ENCODE measurements at places on chromosomes 12 and 14.

GRCh38 chr12:8037947-8038346 is 5.4 kb downstream of the FOXJ2 start:
- no peak for DNase-seq

GRCh38 chr12:113424915-113425823 is 3.0 kb downstream of the SDSL start:
- no peak for DNase-seq

- no peak for DNase-seq
Measured at GRCh38 chr12:102964872-102965271, 7.4 kb downstream of the ASCL1 start.

DNA sequence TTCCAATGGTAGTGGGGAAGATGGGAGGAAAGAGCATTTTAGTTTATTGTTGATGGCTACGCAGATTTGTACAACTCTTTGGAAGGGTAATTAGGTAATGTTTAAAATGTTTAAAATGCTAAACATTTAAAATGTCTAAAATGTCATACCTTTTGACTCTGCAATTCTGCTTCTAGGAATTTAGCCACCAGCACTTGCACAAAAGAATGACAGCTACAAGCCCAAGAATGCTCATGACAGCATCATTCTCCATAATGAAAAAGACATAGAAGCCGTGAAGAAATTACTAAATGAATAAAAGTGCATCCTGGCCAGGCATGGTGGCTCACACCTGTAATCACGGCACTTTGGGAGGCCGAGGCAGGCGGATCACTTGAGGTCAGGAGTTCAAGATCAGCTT is 19.9 kb upstream of the DYNC1H1 start:
- no peak for DNase-seq

GRCh38 chr14:106790189-106791036 is 1264.0 kb downstream of the TMEM121 start:
- no peak for DNase-seq

GRCh38 chr14:82230748-82231147 is 697.1 kb upstream of the SEL1L start:
- DNase-seq: no peak

DNA sequence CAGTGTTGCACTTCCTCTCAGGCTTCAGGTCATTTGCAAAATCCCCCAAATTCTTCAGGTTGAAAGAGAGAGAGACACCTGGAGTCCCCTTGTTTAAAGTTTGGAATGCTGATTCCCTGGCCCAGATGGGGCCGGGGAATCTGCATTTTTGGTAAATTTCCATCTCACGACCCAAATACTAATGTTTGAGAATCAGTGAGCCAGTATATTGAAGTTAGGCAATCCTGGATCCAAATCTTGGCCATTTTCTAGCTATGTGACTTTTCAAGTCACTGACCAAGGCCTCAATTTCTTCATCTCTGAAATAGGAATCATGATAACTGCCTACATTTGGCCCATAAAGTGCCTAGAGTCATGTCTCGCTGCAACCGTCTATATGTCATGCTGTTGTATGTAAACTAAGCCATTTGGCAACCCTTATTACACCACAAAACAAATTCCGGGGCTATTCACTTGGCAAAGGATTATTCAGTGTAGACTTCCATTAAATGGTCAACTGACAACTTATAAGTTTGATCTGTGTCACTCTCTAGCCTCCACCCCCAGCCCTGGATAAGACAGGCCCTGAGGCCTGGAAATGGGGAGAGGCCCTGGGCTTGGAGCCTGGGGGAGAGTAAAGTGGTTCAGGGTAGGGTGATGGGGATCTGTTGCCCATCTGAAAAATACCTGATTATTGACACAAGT is 3.7 kb upstream of the ZFP36L1 start:
- DNase-seq: no peak

- no peak for DNase-seq
Measured at GRCh38 chr12:66879409-66879808, 200.5 kb upstream of the GRIP1 start.

- no peak for DNase-seq
Measured at GRCh38 chr14:103205541-103205906, 82.3 kb downstream of the TNFAIP2 start.

DNA sequence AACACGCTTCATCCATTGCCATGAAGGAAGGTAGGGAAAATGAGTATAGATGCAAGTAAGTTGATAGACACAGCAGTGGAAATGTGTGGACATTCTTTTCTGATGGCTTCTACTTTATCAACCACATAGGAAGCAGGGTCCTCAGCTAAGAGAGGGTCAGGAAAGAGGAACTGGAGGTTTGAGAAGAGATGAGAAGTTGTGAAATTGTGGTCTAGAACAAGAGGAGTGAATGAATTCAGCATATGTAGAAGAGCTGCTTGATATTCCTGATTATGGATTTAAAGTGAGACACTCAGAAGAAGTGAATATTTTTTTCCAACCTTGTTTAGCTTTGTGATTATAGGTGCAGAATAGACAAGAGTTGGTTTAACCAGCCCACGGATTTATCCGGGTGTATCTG is 128.5 kb downstream of the SLC15A5 start:
- no peak for DNase-seq

DNA sequence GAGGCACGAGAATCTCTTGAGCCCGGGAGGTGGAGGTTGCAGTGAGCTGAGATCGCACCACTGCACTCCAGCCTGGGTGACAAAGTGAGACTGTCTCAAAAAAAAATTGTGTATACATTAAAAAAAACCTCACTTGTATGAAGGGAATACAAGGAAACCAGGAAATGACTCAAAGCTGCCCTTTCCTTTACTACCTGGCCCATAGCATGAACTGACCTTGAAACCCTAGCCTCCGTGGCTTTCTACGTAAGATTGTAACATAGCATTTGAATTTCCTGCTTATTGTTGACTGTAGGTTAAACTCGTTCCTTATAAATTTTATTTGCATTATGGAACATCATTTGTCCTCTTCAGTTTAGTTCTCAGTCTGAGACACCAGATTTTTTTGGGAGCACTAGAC is 9.1 kb upstream of the DDX47 start:
- DNase-seq: no peak

GRCh38 chr12:110444455-110444854 is 5.7 kb downstream of the ARPC3 start:
- no peak for DNase-seq

- DNase-seq: no peak
Measured at GRCh38 chr12:12719496-12719895, 2.3 kb downstream of the CDKN1B start.

- no peak for DNase-seq
Measured at GRCh38 chr12:55636116-55636655, 506 bp upstream of the OR10P1 start.

DNA sequence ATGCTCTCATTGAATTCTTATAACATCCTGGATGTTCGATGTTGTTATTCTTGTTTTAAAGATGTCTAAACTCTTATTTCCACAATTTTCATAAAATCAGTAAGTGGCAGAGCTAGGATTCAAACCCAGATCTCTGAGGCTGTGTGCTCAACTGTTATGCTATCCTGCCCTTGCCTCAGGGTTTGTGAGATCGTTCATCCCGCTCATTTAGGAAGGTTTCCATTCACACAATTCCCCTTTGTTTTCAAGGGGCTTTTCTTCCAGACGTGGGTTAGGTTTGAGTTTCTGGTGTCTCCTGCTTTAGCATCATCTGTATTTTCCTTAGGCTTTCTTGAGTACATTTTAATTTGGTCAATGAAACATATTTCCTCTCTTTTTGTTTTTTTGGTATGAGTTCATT is 69.3 kb downstream of the APAF1 start:
- DNase-seq: no peak

DNA sequence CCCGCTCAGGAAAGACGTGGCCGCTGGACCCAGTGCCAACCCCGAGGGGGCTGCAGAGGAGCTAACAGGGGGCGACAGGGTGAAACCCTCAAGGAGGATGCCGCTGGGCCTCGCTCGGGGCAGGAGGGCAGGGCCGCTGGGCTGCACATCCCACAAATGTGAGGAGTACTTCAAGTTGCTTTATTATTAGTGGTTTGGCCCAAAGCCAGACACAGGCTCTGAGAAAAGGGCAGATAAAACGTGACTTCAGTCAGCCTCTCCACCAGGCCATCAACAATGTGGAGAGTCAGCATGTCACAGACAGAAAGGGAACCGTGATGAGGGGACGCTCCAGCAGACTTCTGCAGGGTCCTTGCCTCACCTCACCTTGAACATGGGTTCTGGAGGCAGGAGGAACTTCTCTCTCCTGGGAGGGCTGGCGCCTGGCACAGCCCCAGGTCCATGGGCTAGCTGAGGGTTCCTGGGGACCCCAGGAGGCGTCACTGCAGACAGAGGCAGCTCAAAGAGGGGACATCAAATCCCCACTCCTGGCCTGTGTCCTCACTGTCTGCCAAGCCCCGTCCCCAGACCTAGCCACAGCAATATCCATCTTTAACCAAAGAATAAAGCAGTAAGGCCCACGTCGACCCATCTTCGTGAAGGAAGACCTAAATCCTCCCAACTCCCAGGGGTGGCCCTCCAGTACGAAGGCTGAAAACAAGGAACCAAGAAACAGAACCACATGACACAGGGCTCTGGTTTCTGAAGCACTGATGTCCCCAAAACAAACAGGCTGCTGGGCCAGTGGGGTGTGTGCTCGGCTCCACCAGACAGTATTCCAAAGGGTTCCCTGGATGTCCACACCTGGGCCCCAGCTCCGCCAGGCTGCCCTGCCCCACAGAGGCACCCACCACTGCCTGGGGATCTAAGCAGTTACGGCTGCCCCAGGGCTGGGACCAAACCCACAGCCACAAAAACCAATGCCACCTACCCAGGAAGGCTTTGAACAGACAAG is 35.1 kb downstream of the CCDC85C start:
- DNase-seq: no peak

GRCh38 chr12:57240926-57241401 is 10.0 kb downstream of the STAC3 start:
- no peak for DNase-seq

DNA sequence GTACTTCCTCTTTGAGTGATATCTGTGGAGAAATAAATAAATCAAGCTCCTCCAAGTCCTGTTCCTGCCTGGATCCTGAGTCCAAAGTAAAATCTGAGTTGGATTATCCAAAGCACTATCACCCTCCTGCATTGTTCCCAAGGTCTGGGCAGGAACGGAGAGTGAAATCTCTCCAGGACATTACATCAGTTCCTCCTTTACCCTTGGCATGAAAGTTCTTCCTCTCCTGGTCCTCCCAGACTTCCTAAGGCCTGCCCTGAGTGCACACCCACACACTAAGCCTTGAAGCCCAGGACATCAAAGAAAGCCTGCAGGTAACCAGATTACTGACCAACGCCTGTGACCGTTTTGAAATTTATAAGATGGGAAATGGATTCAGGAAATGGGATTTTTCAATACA is 206.8 kb upstream of the BCL2L14 start:
- no peak for DNase-seq

DNA sequence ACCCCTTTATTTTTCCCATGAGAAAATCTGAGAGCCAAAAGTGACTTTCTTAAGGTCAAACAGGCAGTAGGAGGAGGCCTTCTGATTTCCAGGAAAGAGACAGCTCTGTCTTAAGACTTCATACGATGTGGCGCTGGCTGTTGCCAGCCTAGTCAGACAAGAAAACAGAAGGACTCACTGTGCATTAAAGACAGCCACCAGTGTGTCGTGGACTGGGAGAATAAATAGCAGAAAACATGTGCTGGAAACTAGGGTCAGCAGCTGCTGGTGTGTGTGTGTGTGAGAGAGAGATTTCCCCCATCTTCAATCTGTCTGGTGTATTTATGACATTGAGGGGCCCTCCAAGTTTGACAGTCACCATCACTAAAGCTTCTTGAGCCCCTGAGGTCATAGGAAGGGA is 708.6 kb upstream of the TMEM132C start:
- DNase-seq: no peak

- peak; percentile 22 for DNase-seq
Measured at GRCh38 chr14:104137297-104138097, 890 bp upstream of the KIF26A start.

DNA sequence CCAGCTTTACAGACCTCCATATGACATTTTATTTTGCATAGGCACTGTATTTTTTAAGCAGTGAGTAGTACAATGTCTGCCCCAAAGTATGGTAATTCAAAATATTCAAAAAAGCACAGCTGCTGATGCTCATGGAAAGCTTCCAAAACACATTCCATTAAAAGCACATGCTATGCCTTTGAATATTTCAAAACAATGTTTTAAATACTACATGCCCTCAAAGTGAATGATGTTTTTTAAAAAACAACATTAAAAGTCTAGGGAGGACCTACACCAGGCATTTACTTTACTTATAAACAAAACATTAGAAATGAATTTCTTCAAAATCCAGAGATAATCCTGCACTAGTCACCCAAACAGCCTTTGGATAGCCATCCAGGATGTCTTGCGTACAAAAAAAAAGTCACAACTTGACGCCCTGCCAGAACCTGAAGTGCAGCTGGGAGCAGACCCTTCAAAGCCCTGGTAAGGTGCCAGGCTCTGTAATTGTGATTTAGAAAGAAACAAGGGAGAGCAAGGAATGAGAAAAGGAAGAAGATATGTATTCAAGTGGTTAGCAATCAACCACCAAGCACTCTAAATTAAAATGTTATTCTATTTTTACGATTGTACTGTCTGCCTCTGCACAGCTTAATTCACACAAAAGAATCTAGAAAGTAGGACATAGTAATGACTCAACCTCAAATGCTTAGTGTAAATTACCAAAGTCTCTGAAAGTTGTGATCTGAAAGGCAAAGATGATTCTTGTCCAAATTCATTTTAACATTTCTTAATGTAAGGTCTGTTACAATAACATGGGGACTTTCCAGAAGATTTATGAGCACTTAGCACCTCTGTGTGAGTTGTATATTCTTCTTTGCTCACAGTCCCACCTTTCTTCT is 31.9 kb downstream of the CEP83 start:
- DNase-seq: no peak

DNA sequence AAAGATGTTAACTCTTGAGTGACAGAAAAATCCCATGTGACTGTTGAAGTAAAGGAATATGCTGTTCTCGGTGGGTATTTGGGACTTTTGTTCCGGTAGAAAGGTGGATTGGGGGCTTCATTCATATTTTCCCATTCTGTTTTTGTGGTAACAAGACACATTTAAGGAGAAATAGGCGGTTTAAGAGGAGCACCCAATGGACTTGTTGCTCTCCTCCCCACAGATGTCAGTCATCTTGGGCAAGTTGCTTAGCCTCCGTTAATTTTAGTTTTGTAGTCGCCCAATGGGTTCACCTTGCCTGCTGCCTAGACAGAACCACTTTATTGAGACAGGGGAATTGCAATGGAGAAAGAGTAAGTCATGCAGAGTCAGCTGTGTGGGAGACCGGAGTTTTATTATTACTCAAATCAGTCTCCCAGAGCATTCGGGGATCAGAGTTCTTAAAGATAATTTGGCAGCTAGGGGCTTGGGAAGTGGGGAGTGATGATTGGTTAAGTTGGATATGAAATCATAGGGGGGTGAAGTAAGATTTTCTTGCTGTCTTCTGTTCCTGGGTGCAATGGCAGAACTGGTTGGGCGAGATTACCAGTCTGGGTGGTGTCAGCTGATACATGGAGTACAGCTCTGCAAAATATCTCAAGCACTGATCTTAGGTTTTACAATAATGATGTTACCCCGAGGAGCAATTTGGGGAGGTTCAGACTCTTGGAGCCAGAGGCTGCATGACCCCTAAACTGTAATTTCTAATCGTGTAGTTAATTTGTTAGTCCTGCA is 50.3 kb downstream of the SLC38A1 start:
- no peak for DNase-seq

- DNase-seq: no peak
Measured at GRCh38 chr12:114774197-114774596, 90.2 kb upstream of the TBX3 start.

GRCh38 chr12:118377884-118378470 is 1.6 kb downstream of the SUDS3 start:
- DNase-seq: peak; percentile 42

GRCh38 chr14:66065188-66065587 is 421.0 kb upstream of the CCDC196 start:
- no peak for DNase-seq

GRCh38 chr14:21668377-21668776 is 5.2 kb downstream of the OR4E1 start:
- no peak for DNase-seq

All from tibial nerve (tissue), 4 donors.